ENCODE measurements at places on chromosomes 2 and 18.

GRCh38 chr18:44685296-44685695, 4.6 kb downstream of the SETBP1 start:
- DNase-seq = no peak

GRCh38 chr18:32937066-32937465, 164.2 kb upstream of the KLHL14 start:
- DNase-seq = no peak

GRCh38 chr2:165185633-165186032, 18.2 kb downstream of the SCN3A start:
- no peak for DNase-seq

GRCh38 chr2:96315400-96316071, 9.6 kb upstream of the ITPRIPL1 start:
- peak; percentile 78 for DNase-seq

GRCh38 chr2:241869087-241869961, at the start of gene RTP5:
TSS of gene RTP5 (plus strand) at chr2:241869729. CDS start at chr2:241869757, 28 bp downstream.
- DNase-seq = no peak

DNA sequence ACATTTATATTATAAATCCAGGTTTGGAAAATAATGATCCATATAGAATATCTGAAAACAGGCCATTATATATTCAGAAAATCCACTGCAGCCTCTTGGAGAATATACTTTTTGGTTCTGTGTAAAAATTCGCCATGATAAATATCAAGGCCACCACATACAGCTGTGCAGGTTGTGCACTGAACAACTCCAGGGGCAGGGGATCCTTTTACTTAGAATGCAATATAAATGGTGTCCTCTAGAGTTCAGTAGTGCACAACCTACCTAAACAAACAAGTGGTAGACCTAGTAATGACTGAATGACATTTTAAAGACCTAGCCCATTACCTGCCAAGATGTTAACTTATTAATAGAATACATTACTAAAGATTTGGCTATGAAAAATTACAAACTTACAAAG, 22.4 kb downstream of the MOGAT1 start:
- DNase-seq = no peak

DNA sequence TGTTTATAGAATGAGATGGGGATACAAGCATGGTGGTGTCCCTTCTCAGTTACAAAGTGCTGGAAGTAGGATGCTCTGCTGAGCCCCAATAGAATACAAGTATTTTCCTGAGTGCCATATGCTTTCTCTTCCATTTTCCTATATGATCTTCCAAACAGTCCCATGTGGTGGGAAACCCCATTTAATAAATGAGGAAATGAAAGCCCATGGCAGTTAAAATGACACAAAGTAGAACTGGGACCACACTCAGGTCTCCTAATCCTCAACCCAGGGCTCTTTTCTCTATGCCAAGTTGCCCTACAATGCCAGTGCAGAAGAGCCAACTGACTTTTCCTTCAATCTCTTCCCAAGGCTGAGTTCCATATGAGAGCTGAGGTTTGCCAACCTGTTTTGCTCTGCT, 210.2 kb upstream of the FBXO11 start:
- no peak for DNase-seq

DNA sequence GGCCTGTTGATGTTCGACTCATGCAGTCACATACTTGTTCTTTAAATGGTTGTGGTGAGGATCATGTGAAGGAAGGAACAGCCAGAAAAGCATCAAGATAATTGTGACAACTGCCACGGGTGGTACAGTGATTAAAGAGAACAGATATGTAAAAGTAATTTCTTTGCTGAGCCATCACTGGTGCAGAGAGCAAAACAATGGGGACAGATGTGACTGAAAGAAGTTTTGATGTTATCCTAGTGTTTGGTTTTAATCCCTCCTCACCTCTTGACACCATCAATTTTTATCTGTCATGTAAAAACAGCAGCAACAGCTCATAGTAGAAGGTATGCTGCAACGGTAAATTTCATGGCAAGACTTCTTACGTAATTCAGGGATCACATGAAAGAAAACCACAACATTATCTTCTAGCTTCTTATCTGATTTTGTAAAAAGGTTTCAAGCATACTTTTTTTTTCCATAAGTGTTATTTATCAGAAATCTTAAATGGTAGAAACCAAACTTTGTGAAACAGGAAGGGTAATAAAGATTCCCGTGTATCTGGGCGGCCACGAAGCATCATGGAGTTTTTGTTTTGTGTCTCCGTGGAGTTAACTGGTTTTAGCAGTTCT, 65.2 kb downstream of the PLCL1 start:
- DNase-seq = peak; percentile 59

GRCh38 chr18:70453058-70453775, 164.4 kb downstream of the SOCS6 start:
- no peak for DNase-seq

DNA sequence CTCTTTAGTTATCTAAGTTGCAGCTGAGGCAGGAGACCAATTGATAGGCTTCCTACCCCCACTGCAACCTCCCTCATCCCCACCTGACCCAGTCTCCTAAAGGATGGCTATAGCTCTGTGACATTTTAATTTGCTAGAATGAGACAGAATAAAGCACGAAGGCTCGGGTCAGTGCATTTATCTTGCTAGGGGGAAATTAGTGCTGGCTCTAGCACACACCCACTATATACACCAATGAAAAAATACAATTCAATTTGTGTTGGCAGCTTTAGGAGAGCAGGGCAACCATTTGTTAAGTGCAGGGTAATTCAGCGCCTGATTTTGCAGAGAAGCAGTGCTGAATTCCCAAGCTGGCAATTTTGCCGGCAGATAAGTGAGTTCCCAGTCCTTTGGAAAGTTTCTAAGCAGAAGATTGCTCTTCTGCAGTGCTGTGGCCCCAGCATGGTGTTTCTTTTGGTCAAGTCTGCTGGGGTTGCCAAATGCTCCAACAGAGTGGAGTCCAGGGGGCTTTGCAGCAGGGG, 346.0 kb downstream of the ALK start:
- no peak for DNase-seq

DNA sequence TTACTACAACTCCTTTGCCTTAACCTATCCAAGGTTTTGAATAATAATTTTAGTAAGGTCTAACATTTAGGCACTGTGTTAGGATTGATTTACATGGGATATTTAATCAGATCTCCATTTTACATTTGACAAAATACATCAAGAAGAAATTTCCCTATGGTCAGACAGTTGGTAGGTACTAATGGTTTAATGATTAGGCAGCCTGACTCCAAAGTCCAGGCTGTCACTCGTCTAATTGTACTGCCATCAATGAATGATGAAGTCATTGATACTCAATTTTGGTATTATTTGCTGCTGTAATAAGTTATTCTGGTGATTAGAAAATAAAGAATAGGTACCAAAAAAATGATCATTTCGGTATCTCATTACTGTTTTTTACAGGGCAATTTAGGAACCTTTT, 14.1 kb downstream of the BBS5 start:
- no peak for DNase-seq

DNA sequence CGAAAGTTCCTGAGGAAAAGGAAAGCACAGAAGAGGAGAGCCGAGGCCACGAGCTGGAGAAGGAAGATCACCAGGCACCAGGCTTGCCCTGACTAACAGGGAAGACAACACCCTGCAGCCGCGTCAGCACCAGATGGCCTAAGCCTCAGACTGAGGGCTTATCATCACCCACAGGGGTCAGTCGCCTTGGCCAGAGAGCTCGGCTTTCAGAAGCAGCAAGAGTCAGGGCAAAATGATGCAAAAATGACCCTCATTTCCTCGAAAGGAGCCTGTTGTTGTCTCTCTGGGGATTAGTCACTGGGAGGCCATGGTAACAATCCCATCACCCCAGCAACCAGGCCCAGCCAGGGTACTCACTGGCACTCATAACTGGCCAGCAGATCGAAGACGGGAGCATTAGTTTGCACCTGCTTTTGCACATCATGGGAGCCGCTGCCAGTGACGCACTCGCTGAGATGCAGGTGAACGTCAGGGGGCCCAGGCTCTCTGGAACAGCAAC, 42.7 kb upstream of the ZFP36L2 start:
- peak; percentile 79 for DNase-seq

GRCh38 chr2:187233811-187234210, 214.2 kb downstream of the CALCRL start:
- DNase-seq = peak; percentile 2

GRCh38 chr2:161915121-161915520, 158.9 kb downstream of the DPP4 start:
- DNase-seq = peak; percentile 35

GRCh38 chr2:57475391-57475790, 571.2 kb upstream of the VRK2 start:
- no peak for DNase-seq

DNA sequence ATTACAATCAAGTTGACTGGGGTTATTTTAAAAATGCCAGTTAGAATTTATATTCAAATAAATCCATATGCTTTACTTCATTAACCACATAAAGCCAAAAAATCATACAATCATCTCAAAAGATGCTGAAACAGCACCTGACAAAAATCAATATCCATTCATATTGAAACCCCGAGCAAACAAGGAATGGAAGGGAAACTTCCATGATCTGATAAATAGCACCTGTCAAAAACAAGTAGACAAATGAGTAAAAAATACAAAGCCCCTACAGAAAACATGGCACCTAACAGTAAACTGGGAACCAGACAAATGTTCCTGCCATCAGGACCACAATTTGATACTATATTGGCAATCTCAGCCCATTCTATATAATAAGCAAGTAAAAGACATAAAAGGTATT, 227.5 kb downstream of the HDAC4 start:
- DNase-seq = no peak

- no peak for DNase-seq
Observed at GRCh38 chr2:112794841-112795240, 10.5 kb upstream of the IL1A start.

GRCh38 chr2:195356026-195356425, 301.0 kb upstream of the SLC39A10 start:
- DNase-seq = no peak

- DNase-seq = peak; percentile 99
Observed at GRCh38 chr2:237413777-237414661, at the start of gene COL6A3. TSS of gene COL6A3 (minus strand) at chr2:237414164. CDS start at chr2:237396817, 17,347 bp downstream.

GRCh38 chr2:11438555-11439080, 27.3 kb downstream of the E2F6 start:
- no peak for DNase-seq

GRCh38 chr2:33958591-33958990, 359.5 kb upstream of the FAM98A start:
- no peak for DNase-seq

DNA sequence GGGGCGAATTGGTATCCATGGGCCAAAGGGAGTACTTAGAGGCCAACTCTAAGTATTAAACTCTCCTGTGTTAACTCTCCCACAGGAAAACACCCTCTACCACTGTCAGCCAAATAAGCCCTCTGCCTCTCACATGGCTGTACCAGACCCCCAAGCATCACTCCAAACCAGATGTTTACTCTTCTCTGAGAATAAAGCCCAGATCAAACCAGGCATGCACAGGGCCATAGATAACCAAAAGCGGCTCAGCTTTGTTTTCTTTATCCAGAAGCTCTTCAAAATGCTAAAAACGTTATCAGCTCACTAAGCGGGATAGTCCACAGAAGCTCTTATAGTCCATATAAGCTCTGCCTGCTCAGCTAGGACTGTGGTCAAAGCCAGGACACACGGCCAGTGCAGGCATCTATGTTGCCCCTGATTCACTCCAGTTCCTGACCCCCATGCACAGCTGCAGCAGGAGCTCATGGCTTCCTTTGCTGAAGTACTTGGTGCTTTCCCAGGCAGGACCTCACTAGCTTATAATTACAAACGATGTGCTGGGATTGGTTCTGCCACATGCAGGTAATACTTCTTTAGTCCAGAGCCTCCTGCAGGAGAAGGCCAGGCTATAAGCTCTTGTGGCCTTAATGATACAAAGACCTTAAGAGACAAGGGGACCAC, 21.0 kb upstream of the SEMA4C start:
- DNase-seq = no peak

GRCh38 chr2:36478999-36479398, 119.0 kb downstream of the FEZ2 start:
- no peak for DNase-seq

DNA sequence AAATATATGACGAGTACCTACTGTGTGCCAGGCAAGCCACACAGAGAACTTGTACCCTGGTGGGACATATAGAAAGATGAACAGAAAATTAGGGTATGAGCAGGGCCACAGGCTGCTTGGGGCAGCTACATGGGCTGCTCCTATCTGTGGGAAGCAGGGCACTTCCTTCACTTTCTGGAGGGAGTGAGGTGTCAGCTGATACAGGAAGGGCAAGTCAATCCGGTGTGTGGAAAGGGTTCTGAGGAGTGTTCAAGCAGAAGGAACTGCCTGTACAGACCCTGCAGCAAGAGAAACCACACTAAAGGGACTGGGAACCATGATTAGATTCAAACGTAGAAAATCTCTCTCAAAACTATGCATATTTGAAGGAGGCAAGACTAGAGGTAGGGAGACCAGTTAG, 58.6 kb upstream of the BCL11A start:
- DNase-seq = no peak

DNA sequence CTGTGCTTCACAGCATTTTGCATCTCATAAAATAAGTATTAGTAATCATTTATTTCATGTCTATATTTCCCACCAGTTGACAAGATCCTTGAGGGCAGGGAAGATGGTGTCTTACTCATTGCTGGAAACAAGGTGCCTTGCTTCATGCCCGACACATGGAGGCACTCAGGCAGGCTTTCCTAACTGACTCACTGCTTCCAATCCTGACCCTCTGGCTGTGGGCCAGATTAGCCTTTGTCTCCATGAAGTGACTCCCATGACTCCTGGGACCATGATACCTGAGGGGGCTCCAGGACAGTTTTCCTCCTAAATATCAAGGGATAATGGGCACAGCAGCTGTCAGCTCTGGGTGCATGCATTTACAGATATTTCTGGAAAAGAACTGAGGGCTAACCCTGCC, 275.1 kb downstream of the AGPS start:
- DNase-seq = peak; percentile 10

DNA sequence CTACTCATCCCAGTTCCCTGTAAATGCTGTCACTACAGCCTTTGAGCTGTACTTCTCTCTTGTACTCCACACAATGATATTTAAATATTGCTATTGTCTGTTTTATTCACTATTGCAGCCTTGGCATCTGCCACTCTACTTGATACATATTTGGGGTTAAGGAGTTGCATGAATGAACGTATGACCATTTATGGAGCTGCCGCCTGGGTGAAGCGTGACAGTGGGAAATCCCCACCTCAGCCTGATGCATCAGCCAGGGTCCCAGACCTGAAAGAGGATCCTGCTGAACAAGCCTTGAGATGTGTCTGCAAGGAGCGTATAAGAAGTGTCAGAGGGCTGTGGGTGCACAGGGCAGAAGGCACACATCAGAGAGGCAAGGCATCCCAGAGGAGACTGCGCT, 39.1 kb downstream of the MRPL35 start:
- DNase-seq = no peak

- no peak for DNase-seq
Observed at GRCh38 chr2:182545420-182546167, 118.8 kb upstream of the PDE1A start.

DNA sequence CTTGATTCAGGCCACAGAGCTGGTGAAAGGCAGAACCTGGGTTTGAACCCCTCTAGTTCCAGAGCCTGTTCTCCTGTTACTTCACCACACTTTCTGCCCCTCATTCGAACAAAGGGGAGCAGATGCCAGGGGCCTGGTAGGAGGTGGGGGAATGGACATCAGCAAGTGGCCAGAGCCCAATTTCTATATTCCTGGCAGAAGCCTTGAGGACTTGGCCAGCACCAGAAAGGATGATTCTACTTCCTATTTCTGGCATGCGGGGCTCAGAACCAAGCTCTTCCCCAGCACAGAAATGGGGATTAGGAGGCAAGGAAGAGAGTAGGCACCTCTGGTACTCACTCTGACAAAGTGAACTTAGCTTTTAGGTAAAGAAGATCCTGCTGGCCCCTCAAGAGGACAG, 49.3 kb downstream of the ADD2 start:
- no peak for DNase-seq

GRCh38 chr18:2570772-2571199, 519 bp downstream of the METTL4 start:
- peak; percentile 65 for DNase-seq
